Pancreas (tissue), 10 donors: ENCODE measurements at places on chromosomes 5 and 9. TPM values are rescaled to one million over a fixed set of nuclear protein-coding genes. Genes with fewer than 3 reads are reported as not detected.

Gene SIT1
- total RNA-seq = not detected

Gene ANKRD18B
- 0.73 TPM for total RNA-seq

Gene CNOT6
- 14.1 TPM for total RNA-seq

Gene FUBP3
- 20.2 TPM for total RNA-seq

Gene SEMA5A
- 14.0 TPM for total RNA-seq

Gene SPATA24
- 1.8 TPM for total RNA-seq

Gene FREM1
- 7.9 TPM for total RNA-seq

Gene SPATA6L
- 8.2 TPM for total RNA-seq

Gene NR6A1
- total RNA-seq = 3.9 TPM

Gene DDX46
- total RNA-seq = 15.4 TPM

- no peaks in the 10 kb centered on the region for H3K4me1 ChIP-seq
- H3K4me3 ChIP-seq = no peak overlapping the region
- no peaks in the 10 kb centered on the region for H3K36me3 ChIP-seq
- peak overlapping the region; percentile 82 for H3K27ac ChIP-seq
Observed at GRCh38 chr5:172885597-172886340, 51.7 kb downstream of the ERGIC1 start.

DNA sequence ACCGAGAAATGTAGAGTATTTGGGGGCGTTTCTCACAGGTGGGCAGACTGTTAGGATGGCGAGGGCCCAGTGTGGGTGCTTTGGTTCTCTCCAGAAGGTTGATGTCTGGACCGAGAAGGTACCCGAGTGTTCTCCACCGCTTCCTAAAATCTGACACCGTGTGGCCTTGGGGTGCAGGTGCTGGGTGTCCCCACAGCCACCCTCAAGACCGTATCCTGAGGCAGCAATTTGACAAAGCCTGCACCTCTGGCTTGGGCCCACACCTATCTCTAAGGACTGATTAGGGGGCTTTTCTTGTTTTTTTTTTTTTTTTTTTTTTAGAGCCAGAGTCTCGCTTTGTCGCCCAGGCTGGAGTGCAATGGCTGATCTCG is 1.3 kb downstream of the PPP1R26 start:
- H3K27me3 ChIP-seq = no peaks in the 10 kb centered on the region
- peaks cover 14% of the 10 kb centered on the region for H3K4me1 ChIP-seq
- DNase-seq = no peak
- peak overlapping the region; percentile 67 for H3K27ac ChIP-seq
- H3K36me3 ChIP-seq = peaks cover 18% of the 10 kb centered on the region
- peak overlapping the region; percentile 80 for H3K4me3 ChIP-seq

DNA sequence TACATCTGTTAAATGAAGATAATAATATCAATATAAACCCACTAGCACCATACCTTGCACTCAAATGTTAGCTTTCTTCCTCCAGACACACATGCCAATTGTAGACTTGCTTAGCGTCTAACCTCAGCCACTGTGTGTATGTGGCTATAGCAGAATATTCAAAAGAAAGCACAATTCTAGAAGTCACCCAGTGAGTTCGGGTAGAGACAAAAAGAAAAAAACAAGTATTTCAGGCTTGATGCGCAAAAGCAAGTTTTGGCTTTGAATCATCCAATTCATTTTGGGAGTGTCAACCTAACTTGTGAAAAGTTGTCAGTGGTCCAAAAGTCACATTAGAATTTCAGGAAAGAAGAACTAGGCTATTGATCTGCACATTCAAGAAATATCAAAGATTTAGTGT is 167.4 kb downstream of the PRELID2 start:
- no peak overlapping the region for H3K4me3 ChIP-seq
- H3K36me3 ChIP-seq = no peaks in the 10 kb centered on the region
- H3K27ac ChIP-seq = no peak overlapping the region
- no peak for DNase-seq

GRCh38 chr5:135269199-135269598 is 129.8 kb downstream of the MACROH2A1 start:
- no peaks in the 10 kb centered on the region for H3K36me3 ChIP-seq
- H3K27me3 ChIP-seq = no peaks in the 10 kb centered on the region
- no peak overlapping the region for H3K27ac ChIP-seq
- H3K4me3 ChIP-seq = no peak overlapping the region
- H3K4me1 ChIP-seq = no peaks in the 10 kb centered on the region

DNA sequence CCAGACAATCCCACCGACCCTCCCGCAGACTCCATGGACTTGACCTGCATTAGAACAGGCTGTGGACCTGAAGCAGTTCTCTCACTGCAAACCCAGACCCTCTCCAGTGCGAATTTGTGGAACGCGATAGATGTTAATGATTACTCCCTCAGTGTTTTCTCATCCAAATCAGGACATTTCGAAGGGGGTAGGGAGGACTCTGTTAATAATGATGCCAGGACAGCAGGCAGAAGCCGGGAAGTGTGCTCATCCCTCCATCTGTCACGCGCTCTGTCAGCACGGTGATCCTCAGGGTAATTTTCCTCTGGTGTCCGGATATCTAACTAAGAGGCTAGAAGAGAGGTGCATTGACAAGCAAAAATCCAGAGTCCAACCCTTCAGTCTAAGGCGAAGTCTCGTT is 18.8 kb downstream of the RAPGEF1 start:
- no peak overlapping the region for H3K27ac ChIP-seq
- H3K4me1 ChIP-seq = peaks cover 24% of the 10 kb centered on the region
- H3K4me3 ChIP-seq = no peak overlapping the region
- no peaks in the 10 kb centered on the region for H3K36me3 ChIP-seq
- DNase-seq = no peak

GRCh38 chr5:15700373-15700772 is 200.4 kb downstream of the FBXL7 start:
- no peak for DNase-seq
- no peaks in the 10 kb centered on the region for H3K4me1 ChIP-seq

GRCh38 chr9:110027671-110028081 is 180.3 kb downstream of the C9orf152 start:
- H3K27ac ChIP-seq = no peak overlapping the region
- H3K4me3 ChIP-seq = no peak overlapping the region
- no peaks in the 10 kb centered on the region for H3K27me3 ChIP-seq
- H3K36me3 ChIP-seq = no peaks in the 10 kb centered on the region
- no peaks in the 10 kb centered on the region for H3K4me1 ChIP-seq

DNA sequence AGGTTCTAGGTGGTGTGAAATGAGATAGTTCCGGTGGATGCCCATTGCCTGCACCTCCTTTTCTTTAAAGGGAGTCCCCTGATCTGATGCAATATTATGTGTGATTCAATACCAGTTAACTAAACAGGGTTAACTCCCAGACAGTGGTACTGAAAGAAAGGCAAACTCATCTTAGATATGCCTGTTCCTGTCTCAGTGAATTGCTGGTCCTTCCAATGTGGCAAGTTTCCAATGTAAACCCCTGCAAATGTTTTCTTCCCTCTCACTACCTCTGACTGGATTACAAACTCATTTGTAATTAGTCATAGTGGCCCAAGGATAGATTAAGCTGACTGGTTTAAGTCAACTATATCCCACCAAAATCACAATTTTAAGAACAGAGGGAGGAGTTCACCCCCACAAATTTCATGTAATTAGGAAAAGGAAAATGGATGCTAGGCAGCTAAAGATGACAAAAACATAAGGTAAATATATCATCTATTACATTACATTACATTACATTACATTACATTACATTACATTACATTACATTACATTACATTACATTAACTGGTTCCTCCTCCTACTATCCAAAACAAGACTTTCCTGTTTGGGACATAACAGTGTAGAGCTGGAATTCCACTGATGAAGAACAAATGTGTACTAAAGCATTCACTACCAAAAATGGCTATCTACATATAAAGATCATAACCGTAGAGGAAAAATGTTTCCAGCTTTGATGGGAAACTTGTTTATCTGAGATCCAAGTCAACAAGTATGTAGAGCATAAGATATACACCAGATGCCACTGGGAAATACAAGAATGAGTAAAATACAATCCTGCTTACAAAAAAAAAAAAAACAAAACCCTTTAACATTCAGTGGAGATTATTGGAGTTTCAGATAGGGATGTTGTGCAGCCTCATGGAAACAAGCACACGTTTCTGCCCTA is 121.5 kb upstream of the SNX2 start:
- DNase-seq = no peak
- no peak overlapping the region for H3K4me3 ChIP-seq
- H3K27me3 ChIP-seq = no peaks in the 10 kb centered on the region
- H3K27ac ChIP-seq = no peak overlapping the region
- H3K36me3 ChIP-seq = no peaks in the 10 kb centered on the region
- H3K4me1 ChIP-seq = no peaks in the 10 kb centered on the region

GRCh38 chr5:15500325-15501001 is 483 bp downstream of the FBXL7 start:
- no peaks in the 10 kb centered on the region for H3K36me3 ChIP-seq
- H3K27me3 ChIP-seq = peaks cover 2% of the 10 kb centered on the region
- H3K27ac ChIP-seq = no peak overlapping the region
- peak overlapping the region; percentile 37 for H3K4me3 ChIP-seq
- no peak for DNase-seq

DNA sequence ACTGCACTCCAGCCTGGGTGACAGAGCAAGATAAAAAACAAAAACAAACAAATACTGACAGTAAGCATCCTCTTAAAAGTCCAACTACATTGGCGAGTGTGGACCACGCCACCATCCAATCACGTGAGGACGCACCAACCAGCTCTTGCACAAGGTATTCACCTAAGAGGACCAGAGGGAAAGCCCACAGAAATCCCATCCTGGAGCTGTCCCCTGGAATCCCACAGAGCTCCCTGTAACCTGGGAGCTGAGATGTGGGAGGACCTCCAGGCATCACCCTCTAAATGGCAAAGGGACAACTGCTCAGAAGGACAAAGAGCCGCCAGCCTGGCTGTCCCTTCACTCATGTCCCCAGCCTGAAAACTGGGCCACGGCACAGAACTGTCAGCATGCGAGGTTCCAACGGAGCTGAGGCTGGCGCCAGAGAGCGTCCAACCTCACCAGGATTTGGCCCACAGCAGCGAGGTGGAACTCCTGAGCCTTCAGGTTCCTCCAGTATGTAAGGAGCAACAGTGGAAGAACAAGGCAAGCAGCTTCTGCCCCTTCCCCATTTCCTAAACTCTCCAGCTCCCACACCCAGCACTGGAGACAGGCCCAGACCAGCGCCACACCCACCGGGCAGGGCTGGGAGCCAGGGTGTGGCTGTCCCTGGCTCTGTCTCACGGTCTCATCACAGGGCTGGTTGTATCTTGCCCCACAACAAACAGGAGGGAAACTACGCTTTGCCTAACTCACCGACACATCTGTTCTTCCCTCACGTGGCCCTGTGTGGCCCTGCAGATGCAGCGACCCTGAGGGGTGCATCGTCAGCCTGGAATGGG is 15.2 kb downstream of the IPPK start:
- no peaks in the 10 kb centered on the region for H3K4me1 ChIP-seq
- no peaks in the 10 kb centered on the region for H3K36me3 ChIP-seq
- H3K27me3 ChIP-seq = no peaks in the 10 kb centered on the region
- H3K4me3 ChIP-seq = no peak overlapping the region

DNA sequence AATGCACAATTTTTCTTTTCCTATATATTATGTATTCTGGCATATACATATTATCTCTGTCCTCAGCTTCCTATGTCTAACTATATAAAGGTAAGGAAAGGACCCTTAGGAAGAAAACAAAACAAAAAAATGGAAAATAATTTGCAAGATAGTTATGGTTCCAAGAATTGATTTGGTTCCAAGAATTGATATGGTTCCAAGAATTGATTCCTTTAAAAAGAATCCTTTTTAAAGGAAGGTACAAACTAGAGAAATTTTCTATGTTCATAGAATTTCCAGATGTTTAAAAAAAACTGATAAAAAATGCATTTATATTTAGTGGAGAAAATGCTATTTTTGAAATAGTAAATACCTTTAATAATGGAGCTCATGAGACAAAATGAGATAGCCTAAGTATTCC is 12.1 kb downstream of the LYRM7 start:
- H3K4me3 ChIP-seq = no peak overlapping the region
- no peak overlapping the region for H3K27ac ChIP-seq
- H3K27me3 ChIP-seq = no peaks in the 10 kb centered on the region
- peaks cover 5% of the 10 kb centered on the region for H3K36me3 ChIP-seq
- no peak for DNase-seq

DNA sequence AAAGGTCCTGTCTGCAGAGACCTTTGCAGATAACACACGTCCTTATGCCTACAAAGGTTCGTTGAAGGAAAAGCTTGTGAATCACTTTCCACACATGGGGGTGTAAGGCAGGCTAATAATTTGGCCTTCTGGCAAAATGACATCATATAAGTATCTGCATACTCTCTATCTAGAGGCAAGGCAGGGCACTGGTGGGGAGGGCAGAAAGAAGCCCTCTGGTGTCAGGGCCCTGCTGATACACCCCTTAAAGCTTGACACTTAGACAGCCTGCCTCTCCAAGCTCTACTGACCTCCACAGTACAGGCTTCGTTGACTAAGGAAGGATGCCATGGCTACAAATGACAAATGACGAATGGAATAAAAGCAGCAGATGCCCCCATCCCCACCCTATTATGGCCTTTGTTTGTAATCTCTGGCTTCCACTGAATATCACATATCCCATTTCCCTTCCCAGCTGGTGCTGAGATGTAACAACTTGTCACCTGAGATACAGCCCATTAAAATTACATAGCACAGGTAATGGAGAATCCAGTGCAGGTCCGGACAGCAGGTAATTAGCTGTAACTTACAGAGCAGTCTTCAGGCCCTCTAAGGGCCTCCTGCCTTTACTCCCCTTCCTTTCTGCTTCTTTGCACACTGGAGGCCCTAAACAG is 76.9 kb upstream of the IFNK start:
- no peak for DNase-seq
- H3K4me1 ChIP-seq = no peaks in the 10 kb centered on the region
- no peaks in the 10 kb centered on the region for H3K36me3 ChIP-seq

DNA sequence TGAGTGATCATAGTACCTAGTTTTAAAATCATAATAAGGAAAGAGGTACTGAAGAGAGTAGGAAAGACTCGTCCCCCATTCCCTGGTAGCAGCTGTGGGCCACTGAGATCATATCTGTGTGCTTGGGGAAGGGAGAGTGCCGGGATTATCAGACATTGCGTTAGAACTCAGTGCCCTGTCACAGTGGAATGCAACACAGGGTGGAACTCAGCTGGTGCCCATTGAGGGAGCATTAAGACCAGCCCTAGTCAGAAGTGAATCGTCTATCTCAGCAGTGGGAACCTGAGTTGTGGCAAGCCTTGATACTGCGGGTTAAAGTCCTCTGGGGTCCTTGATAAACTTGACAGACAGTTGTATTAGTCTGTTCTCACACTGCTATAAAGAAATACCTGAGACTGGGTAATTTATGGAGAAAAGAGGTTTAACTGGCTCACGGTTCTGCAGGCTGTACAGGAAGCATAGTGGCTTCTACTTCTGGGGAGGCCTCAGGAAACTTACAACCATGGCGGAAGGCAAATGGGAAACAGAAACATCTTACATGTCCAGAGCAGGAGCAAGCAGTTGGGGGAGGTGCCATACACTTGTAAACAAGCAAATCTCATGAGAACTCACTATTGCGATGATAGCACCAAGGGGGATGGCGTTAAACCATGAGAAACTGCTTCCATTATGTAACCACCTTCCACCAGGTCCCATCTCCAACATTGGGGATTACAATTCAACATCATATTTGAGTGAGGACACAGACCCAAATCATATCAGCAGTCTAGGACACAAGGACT is 33.1 kb downstream of the NDUFAF2 start:
- no peaks in the 10 kb centered on the region for H3K36me3 ChIP-seq
- DNase-seq = no peak
- H3K27ac ChIP-seq = no peak overlapping the region
- H3K4me1 ChIP-seq = no peaks in the 10 kb centered on the region
- no peaks in the 10 kb centered on the region for H3K27me3 ChIP-seq
- H3K4me3 ChIP-seq = no peak overlapping the region

- no peaks in the 10 kb centered on the region for H3K27me3 ChIP-seq
- H3K4me1 ChIP-seq = no peaks in the 10 kb centered on the region
- no peaks in the 10 kb centered on the region for H3K36me3 ChIP-seq
Observed at GRCh38 chr9:115267790-115268189, 149.8 kb upstream of the TNC start.

GRCh38 chr5:68823301-68823700 is 270.5 kb upstream of the SLC30A5 start:
- no peaks in the 10 kb centered on the region for H3K4me1 ChIP-seq
- no peaks in the 10 kb centered on the region for H3K36me3 ChIP-seq
- DNase-seq = no peak
- H3K27ac ChIP-seq = no peak overlapping the region
